ENCODE measurements at places on chromosomes 7 and 10.

GRCh38 chr10:114357515-114357996 is 46.7 kb downstream of the AFAP1L2 start:
- no peak for DNase-seq

DNA sequence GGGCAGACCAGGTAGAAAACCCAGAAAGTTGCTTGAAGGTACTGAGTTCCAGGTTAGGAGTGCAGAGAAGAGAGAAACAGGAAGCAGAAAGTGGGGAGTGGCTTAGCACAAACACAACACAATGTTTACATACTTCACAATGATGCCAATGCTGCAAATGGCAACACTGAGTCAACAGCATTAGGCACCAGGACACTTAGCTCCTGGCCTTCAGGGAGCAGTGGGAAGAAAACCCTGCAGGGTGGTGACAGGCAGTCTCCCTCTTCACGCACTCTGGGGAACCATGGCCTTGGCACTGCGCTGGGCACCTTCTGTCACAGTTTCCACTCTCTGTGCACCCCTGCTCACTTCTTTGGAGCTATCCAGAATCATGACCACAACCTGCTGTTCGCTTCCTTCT is 7.3 kb downstream of the ICA1 start:
- no peak for DNase-seq

DNA sequence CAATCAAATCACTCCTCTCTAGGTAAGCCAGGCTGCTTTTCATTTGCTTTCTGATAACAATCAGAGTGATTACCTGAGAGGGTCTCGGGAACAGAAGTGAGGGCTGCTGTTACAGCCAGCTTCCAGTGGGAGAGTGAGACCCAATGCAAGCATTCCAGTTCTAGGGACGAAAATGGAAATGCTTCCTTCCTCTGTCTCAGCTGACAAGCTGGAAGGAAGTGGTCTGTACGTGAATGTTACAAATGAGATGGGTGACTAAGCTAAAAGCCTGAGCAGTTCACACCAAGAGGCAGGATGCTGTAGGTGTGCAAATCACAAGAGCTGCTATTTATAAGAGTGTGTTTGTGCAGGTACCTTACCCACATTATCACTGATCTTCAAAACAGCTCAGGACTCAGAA is 772.4 kb downstream of the GRID1 start:
- DNase-seq: no peak

GRCh38 chr10:71124921-71125748 is 87.2 kb upstream of the UNC5B start:
- DNase-seq: no peak

DNA sequence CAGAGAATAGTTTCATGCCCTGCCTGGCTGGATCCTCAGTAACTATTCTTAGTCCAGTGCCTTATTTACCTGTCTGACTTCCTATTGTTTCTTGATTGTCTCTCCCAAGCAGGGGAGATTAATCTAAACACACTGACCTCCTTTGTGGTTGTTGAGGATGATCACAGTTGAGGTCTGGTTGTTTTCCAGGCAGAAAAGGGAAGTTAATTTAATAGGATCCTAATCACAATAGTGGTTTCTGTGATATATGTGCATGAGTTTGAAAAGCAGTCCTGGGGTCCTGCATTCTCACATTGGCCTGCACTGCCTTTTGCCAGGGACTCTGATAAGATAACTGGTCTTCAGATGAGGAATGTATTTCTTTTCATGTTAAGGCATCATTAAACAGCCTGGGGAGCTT is 130.1 kb downstream of the SND1 start:
- no peak for DNase-seq

DNA sequence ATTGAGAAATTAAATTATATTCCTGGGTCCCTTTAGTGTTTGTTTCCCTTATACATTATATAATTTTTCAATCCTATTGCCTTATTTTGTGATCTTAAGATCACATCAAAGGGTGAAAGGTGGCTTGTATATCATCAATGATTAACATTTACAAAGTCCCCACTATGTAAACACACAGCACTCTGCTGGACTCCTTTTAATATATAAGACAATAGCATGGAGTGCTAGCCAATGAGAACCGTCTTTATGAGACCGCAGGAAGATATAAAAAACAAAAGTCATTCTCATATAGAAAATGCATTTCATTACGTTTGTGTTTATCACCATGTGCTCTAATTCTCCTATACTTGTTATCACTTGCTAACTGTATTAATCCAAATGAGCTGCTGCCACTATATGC is 108.5 kb downstream of the HOXA1 start:
- DNase-seq: no peak

DNA sequence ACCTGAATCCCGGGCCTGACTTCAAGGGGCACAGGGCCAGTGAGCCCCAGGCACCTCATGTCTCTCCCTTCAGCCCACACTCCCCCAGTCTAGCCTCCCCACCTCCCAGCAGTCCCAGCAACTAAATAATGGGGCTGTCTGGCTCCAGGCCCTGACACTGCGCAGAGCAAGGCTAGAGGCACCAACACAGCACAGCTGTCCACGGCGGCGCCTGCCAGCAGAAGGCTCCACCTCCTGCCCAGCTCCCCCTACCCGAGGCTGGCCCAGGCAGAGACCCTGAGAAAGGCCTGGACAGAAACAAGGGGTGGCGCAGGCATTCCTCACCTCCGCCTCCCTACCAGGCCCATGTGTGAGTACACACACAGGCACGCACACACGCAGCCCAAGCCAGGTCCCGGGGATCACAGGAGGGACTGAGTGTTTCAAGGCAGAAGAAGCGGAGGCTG is 6.1 kb downstream of the KCNH2 start:
- DNase-seq: no peak

GRCh38 chr10:30737931-30738391 is 108.4 kb upstream of the LYZL2 start:
- DNase-seq: no peak

DNA sequence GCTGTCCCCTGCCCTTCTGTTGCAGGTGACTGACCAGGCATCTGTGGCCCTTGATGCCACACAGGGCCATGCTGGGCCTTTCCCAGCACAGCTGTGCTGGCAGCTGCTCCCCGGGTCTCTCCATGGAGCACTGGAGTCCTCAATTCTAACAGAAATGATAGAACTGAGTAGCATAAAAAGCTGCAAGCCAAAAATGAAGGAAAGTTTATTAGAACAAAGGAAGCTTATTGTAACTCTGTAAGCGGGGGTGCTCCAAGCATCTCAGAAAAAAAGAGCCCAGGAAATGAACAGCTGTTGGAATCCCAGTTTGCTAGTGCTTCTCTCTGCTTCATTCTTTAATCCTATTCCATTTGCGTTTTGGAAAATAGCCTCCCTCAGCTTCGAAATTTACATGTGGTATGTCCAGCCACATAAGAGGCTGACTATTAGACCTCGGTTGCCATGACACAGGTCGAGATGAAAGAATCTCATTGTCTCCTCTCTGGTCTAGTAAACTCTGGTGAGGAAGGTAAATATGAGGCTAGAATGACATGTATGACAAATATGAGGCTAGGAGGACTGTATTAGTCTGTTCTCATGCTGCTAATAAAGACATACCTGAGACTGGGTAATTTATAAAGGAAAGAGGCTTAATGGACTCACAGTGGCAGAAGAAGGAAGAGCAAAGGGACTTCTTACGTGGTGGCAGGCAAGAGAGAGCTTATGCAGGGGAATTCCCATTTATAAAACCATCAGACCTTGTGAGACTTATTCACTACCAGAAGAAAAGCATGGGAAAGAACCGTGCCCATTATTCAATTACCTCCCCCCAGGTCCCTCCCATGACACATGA is 23.7 kb downstream of the EPDR1 start:
- no peak for DNase-seq

DNA sequence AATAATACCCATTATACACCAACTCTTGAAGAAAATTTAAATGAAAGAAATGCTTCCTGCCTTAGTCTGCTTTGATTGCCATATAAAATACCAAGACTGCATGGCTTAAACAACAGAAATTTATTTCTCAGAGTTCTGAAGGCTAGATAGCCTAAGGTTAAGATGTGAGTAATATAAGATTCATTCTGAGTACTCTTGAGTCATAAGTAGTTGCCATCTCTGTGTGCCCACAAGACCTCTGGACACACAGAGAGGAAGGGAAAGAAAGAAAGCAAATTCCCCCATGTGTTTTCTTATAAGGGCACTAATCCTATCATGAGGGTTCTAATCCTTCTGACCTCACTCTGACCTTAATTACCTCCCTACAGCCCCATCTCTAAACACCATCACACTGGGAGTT is 201.2 kb downstream of the PTN start:
- DNase-seq: no peak

All from AG10803 (cell line).